Natural killer cell treated with Interleukin-12 subunit alpha and Interleukin-12 subunit beta and Interleukin-15 and Interleukin-18, amount 100 ng/mL, for 72 hours (primary cell): ENCODE measurements at places on chromosomes 5 and 9. TPM values are rescaled to one million over a fixed set of nuclear protein-coding genes. Genes with fewer than 3 reads are reported as not detected.

Gene MCIDAS
- total RNA-seq, result not detected

Gene ABCA2
- total RNA-seq, result 77.6 TPM

Gene SLCO6A1
- total RNA-seq, result not detected

Gene TAF1L
- not detected for total RNA-seq

Gene TMEM215
- not detected for total RNA-seq

Gene PGM5
- not detected for total RNA-seq

Gene F12
- total RNA-seq, result 0.45 TPM

Gene TTC23L
- total RNA-seq, result not detected

Gene ADGRD2
- total RNA-seq, result not detected

Gene SMIM33
- total RNA-seq, result not detected

Gene CCL27
- not detected for total RNA-seq
